ENCODE measurements at places on chromosomes 3 and 15. TPM values are rescaled to one million over a fixed set of nuclear protein-coding genes. Genes with fewer than 3 reads are reported as not detected.

GLDN gene
- total RNA-seq: 14.4 TPM

EFHB gene
- total RNA-seq: 0.79 TPM

PLA2G4D gene
- 4.8 TPM for total RNA-seq

DNA sequence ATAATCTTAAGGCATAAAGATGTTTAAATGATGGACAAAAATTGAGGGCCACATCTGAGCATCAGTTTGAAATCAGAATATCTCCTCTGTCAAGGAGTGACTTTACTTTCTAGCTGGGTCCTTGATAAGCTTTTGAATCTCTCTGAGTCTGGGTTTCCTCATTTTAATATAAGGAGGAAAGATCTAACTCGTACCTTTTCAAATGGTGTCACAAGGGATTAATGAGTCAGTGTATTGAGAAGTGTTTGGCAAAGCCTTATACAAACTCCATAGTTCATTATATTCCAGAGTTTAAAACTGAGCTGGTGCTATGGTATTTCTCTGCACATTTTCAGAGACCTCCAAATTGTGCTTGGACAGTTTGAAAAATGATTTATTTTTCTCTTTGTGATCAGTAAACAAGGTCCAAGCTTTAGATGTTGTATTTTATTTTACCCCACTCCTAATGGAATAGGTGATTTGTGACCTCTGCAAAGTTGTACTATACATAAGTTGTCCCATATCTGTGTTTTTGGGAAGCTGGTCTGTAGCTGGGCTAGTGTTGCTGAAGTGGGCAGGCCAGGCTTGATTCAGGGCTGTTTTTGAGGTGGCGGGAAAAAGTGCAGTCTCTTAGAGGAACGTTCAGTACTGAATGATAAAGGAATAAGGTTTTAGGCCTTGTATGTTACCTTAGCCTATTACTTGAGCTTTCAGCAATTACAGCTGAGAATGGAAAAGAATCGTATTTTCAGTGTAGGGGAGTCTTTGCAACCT lies 5.6 kb downstream of the FNDC3B start:
- DNase-seq: no peak

DNA sequence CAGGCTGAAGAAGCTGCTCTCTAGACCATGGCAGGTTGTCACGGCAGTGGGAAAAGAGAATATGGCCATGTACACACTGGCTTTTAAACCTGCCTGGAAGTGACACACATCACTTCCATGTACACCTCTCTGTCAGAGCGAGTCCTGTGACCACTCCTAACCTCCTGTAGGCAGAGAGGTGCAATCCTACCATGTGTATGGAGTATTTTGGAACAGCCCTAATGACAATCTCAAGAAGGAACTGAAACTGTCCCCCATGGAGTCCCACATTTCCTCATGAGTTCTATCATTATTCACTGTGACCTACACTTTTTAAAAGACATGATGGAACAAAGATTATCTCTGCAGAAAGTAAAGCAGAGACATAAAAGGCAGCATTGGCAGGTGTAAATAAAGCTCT lies 153.4 kb upstream of the PFN2 start:
- DNase-seq: no peak

DNA sequence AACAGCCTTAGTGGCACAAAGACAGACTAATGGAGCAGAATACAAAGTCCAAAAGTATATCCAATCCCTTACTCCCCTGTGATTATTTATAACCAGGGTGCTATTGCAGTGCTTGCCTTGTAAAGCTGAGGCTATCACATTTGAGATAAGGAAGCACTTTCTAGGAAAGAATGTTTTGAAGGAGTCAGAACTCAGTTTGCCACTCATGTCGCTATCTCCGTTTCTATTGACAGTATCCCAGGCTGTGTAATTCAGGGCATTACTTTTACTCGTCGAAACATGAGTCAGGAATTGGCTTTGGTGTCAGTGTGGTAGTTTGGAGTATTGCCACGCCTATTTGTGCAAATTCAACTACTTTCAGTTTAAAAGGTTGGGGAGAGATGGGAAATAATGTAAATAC lies 78.4 kb downstream of the FBXL2 start:
- DNase-seq: no peak
